ENCODE measurements at places on chromosomes 11 and 22.

GRCh38 chr11:97290464-97291041 lies 900.7 kb downstream of the JRKL start:
- no peak for DNase-seq

GRCh38 chr11:69450064-69450856 lies 31.2 kb upstream of the LINC01488 start:
- DNase-seq = no peak

DNA sequence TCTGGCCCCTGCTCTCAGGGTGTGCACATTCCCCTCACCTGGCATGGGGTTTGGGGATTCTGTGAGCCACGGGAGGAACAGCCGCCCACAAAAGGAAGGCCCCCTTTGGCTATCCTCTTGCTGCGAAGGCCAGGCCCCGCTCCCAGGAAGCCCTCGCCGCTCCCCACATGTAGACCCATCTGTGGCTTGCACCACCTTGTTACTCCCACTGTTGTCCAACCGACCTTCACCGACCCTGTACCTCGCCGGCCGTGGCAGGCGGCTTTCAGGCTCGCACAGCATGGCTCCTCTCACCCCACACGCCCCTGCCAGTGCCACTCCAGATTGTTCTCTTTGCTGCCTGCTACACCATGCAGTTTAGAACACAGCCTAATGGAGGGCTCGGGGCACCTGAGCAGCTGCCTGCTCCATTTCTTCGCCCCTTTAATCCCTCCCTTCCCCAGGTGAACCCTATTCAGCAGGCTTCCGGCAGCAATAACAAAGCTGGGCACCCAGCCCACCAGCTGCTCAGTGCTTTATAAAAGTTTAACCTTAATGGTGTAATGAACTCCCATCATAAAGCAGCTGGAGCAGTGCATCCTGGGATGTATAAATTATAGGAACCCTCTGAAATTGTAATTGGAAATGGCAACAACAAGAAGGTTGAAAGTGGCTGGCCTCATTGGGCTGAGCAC lies 10.7 kb downstream of the DAGLA start:
- DNase-seq = no peak

- DNase-seq = no peak
Observed at GRCh38 chr11:57240757-57241156, 3.7 kb upstream of the APLNR start.

DNA sequence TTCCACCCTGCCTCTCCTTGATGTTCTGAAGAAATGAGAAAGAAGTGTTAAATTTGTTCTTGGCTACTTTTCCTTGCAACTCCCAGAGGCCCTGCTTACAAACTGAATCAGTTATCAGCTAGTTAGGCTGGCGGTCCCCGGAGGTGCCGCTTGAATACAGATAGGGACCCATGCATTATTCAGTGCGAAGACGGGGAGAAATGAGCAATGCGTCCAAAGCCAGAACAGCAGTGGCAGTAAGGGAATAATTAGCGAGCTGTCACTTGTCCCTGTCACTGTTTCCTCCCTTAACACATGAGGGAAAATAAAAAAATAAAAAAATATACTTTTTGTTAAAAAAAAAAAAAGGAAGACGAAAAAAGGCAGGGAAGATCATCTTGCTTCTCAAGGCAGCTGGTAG lies 528.1 kb downstream of the MN1 start:
- DNase-seq = no peak

GRCh38 chr22:46066691-46067090 lies 83.6 kb upstream of the PPARA start:
- DNase-seq = no peak

DNA sequence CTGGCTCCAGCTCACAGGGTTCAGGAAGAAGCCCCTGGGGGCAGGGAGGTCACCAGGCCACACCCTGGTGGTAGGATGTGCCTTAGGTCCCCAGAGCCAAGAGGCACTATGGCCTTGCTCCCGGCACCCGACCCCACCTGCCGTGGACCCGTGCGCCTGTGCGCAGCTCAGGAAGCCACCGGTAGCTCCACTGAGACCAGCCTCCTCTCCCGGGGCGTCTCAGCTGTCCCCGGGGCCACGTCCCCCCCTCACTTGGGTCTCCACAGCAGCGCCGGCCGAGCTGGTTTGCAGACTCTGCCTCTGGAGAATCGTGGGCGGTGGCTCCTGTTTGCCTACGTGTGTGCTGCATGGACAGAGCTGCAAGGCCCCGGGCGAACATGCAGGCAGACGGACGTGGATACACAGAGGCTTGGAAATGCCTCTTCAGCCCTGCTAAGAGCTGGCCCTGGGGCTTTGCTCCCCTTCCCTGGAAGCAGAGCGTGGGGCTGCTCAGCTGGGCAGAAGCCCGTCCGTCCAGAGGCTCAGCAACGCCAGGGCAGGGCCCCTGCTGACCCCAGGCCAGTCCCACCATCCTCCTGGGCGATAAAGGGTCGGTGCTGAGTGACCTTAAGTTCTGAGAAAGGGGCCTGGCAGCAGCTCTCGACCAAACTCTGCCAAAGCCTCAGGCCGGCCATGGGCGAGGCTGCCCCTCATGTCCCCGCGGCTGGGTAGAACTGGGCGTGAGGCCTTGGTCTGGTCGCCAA lies 15.3 kb upstream of the MUC5B start:
- no peak for DNase-seq

DNA sequence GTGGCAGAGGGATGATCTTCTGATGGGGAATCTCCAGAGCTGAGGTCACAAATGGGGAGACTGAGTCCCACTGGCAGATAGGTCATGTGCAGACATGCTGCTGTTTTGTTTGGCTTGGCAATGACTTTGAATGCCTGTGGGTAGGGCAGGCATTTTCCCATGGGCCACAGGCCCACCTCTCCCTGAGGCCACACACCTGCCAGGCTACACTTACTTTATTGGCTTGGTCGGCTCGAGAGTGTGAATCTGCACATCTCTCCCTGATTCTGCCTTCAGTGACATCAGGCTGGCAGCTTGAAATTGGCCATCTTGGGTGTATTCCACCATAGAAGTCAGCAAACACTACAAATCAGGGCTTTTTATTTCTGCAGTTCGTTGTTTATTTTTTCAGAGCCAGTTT lies 91.5 kb downstream of the GRIK4 start:
- no peak for DNase-seq

DNA sequence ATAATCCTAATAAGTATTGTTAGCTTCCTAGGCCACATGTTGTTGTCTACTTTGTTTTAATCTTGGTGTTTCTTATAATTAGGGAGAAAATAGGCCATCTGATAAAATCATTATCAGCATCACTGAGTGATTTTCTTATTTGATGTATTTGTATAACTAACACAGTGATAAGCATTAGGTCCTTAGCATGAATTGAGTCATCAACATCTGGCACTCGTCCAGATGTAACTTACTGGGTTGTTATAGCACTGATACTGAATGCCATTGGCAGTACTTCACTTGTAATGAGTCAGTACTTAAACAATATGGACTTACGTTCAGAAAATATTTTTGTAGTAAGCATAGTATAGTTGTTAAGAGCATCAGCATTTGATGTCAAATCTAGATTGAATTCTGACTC lies 16.2 kb downstream of the API5 start:
- no peak for DNase-seq

GRCh38 chr11:126332221-126332711 lies 23.2 kb upstream of the ST3GAL4 start:
- no peak for DNase-seq

- DNase-seq = no peak
Observed at GRCh38 chr11:47071791-47072261, 104.9 kb downstream of the ARFGAP2 start.

GRCh38 chr11:870418-870817 lies 27.8 kb downstream of the TSPAN4 start:
- DNase-seq = no peak

Data from NCI-H526 treated with DMSO at 0.1 percent for 48 hours (cell line).